Stimulated activated CD4-positive, alpha-beta T cell treated with anti-CD3 and anti-CD28 coated beads, Interleukin-15, amount 100 ng/mL, for 1 hour (primary cell): ENCODE measurements at places on chromosomes 2 and 18.

DNA sequence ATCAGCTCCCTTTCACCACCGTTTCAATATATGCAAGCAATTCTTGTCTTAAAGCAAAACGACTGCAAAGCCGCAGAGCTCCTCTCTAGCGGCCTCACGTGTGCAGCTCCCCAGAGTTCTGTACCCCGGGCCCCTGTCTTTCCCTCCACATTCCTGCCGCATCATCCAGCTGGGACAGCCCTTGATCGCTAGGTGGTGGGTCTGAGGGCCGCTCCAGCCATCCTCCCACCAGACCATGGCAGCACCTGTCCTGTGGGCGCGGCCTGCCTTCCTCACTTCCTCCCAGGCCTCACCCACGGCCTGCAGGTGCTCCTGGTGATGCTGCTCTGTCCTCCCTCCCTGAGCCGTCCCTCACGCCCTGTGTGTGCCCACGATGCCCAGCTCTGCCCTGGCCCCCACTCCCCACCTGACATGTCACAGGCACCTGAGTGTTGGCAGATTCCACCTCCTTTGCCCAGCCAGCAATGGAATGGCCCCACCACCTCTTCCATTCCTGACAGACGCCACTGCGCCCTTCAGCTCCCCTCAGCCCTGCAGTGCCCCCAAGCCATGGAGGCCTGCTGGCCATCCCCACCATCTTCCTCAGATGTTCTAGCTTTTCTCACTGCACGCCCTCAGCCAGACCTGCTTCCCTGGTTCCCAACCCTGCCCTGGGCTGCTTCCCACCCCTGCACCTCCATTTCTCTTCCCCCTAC lies 15.3 kb upstream of the ALLC start:
- no peak for DNase-seq

DNA sequence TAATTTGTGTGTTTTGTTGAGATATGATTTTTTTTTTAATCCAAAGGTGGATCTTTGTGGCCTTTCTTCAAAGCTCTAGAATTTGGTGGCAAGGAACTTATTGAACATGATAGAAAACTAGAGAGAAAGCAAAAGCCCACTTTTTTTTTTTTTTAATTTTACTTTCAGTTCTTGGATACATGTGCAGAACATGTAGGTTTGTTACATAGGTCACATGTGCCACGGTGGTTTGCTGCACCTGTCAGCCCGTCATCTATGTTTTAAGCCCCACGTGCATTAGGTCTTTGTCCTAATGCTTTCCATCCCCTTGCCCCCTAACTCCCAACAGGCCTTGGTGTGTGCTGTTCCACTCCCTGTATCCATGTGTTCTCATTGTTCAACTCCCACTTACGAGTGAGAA lies 135.9 kb downstream of the RHBDD1 start:
- no peak for DNase-seq

DNA sequence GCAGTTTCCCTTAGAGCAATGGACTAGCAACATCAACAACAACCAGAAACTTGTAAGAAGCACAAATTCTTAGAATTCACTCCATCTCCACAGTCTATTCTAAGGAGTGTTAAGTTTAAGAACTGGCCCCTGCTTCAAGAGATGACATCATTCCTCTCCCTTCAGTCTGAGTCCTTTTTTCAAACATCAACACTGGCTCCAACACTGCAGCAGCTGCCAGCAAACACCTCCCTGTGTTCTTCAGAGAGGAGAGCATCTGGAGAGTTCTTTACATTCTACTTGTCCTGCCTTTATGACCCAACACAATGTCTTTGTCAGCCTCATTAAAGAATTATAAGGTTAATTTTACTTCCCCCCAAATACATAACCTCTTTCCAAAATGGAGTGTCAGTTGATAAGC lies 122.3 kb downstream of the HNMT start:
- no peak for DNase-seq

- DNase-seq: no peak
Observed at GRCh38 chr2:84527137-84528129, 11.1 kb downstream of the DNAH6 start.

- no peak for DNase-seq
Observed at GRCh38 chr2:176101216-176101830, 1.7 kb downstream of the HOXD12 start.
